ENCODE measurements at places on chromosomes 4 and X.

DNA sequence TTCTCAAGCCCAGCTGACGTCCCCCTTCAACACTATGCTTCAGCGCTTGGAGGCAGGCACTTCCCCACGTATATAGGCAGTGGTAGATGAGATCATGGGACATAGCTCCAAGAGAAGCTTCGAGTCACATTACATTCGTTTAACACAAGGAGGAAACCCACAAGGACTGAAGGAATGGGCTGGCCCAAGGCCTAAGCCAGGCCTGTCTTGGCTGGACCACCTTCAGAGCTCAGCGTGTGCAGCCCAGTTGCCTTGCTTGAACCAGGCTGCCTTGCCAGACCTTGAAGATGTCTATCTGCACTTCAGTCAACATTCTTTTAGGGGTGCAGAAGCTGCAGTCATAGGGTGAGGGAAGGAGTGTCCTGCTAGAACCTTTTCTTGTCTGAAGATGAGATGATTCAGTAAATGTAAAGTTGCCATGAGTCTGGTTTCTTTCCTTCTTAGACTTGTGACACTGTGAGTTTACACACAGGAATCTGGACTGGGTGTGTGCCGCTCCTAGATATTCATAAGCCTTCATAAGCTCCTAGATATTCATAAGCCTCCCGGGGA lies 144.1 kb upstream of the RBPJ start:
- DNase-seq: no peak

DNA sequence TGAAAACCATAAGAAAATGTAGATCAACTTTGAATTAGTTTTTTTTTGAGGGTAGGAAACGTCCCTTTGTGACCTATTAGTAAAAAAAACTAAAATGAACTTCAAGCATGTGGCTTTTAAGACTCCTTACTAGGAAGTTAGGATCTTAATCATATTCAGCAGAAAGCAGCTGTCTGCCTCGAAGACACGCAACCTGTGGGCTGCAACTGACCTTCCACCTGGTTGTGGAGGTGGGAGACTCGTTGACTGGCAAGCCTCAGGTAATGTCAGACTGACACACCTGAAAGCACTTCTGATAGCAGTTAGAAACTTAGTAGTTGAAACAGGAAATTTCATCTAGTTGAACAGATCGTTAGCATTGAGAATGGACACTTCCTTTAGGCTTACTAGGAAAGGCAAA lies 37.4 kb downstream of the CCNG2 start:
- DNase-seq: no peak

DNA sequence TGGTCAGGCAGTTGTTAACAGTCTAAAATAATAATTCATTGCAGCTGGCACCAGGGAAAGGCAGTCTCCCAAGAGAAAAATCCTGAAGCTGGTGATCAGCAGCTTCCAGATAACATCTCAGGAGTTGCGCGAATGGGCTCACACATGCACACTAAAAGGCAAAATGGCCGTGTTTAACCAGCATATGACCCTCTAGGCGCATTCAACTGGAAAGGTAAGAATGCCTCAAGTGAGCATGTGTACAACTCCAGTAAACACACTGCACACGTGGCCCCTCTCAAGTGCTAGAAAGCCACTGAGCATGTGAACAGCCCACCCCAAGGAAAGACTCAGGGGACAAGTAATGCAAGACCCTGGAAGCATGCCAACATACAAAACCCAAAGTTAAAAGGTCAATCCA lies 33.1 kb downstream of the STPG2 start:
- DNase-seq: no peak

- no peak for DNase-seq
These were observed 214.9 kb upstream of the UGT8 start for GRCh38 chr4:114383721-114384120.

- no peak for DNase-seq
These were observed 442 bp upstream of the MCUB start for GRCh38 chr4:109559625-109559982.

DNA sequence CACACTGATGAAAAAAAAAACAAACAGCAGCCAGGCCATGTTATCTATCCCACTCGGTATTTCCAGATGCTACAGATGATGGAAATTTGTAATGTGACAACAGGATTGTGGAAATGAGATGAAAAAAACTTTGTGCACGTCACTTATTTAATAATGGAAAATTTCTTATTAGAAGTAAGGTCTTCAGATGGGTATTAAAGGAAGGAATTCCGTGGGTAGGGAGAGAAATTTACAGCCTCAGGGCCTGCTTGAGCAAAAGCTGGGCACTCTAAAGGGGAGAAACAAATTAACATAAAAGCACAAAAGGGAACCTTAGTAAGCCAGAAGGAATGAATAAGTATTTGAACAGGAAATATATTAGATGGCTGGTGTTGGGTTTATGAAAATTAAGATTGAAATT lies 4.2 kb upstream of the PKD2 start:
- DNase-seq: no peak

- DNase-seq: no peak
These were observed 1.4 kb upstream of the STBD1 start for GRCh38 chr4:76305033-76305687.

DNA sequence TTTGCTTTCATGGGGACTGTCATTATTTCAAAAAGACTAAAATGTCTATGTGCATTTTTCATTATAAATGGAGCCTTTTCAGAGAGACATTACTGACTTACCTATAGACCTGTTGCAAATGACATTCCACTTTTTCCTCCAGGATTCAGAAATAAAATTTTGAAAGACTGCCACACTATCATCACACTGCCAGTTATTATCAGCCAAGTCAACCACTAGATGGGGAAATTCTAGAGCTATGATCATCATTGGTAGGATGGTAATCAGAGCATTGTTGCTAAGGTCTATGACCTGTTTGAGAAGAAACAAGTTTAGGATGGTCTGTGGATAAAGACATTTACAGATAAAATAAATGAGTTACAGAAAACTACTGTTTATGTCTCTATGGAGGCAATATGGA lies 22.5 kb downstream of the LRRC66 start:
- no peak for DNase-seq

DNA sequence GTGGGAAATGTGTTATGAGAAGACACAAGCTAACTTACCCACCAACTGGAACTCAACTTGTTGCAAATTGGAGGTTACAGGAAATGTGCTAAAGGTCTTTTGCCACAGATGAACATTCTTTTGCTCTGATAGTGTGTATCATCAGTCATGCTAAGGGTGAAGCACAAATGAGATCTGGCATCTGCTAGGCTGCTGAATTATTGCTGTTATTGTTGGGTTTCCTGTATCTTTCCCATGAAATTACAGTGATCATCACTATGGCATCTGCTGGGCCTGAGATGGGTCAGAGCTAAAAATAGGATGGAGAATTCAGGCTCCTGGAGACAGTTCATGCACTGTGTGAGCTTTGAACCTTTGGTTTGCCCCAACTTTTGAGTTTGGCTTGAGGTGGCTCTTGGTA lies 124.5 kb downstream of the NPNT start:
- DNase-seq: no peak

GRCh38 chr4:164892018-164892417 lies 15.0 kb downstream of the APELA start:
- no peak for DNase-seq

GRCh38 chr4:79042079-79042674 lies 102.9 kb upstream of the PAQR3 start:
- DNase-seq: no peak

GRCh38 chrX:122188751-122189150 lies 995.3 kb upstream of the GRIA3 start:
- no peak for DNase-seq

GRCh38 chrX:104255465-104255864 lies 732 bp upstream of the ESX1 start:
- no peak for DNase-seq

Measured in SIG-M5 (cell line).